ENCODE measurements at places on chromosomes 1 and 21.
A peak's percentile ranks its signal among the peaks of the same experiment; 100 is the strongest.

DNA sequence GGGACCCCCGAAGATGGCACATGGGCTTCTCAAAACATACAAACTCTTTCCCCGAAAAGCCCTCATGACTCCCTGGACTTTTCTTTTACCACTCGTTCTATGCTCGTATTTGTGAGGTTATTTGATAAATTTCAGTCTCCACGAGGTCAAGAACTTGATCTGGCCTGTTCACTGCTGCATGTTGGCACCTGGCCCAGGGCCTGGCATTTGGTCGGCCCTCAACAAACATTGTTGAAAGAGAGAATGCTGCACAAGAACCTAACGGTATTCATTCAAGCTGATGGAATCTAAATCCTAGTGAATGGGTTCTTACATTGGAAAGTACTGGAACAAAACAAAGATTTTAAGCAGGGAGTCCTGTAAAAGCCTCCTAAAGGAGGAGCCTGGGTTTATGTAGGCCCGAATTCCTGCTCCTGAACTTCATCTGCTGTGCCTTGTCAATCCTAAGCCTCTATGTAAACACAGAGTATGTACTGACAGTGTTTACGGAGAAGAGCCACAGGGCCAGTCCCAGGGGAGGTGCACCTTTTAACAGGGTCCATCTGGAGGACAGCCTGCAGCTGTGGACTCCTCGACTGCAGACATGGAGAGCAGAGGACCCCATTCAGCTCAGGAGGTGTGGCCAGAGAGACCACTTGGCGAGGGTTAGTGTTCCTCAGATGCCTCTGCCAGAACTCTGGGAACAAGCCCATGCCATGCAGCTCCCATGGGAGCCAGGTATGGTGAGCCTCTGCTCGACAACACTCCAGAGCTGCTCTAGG lies 46.9 kb downstream of the L1TD1 start:
- no peak for DNase-seq

- DNase-seq = peak; percentile 67
Observed at GRCh38 chr1:201982623-201983379, at the start of gene RNPEP. TSS of gene RNPEP (plus strand) at chr1:201982648. CDS start at chr1:201982667, 19 bp downstream.

DNA sequence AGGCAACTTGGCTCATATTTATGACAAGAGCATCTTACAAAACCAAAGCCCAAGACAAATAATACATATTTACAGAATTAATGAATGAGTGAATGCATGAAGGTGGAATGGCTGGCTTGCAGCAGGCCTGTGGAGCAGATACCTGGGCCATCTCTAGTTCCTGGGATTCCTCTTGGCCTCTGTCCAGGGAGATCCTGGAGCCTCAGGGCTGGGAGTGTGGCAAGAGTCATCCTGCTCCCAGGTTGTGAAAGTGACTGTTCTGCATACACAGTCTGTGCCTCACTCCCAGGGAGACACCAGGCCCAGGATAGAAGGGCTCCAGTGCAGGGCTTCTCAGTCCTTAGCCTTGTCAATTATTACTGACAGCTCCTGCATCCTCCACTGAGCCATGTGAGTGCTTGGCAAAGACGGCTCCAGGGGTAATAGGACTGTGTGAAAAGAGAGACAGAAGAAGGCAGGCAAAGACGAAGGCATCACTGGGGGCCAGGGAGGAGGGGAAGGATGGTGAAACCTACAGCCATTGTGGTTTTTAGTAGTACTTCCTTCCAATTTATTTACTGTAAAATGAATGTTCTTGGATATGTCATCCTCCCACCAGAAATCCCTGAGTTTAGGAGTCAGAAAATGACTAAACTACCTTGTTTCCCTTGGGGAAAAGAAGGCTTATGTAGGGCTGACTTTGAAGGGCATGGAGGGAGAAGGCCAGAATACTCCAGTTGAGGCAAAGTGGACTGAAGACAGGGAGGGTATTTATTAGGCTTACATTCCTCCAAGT lies 14.3 kb upstream of the KPRP start:
- no peak for DNase-seq

DNA sequence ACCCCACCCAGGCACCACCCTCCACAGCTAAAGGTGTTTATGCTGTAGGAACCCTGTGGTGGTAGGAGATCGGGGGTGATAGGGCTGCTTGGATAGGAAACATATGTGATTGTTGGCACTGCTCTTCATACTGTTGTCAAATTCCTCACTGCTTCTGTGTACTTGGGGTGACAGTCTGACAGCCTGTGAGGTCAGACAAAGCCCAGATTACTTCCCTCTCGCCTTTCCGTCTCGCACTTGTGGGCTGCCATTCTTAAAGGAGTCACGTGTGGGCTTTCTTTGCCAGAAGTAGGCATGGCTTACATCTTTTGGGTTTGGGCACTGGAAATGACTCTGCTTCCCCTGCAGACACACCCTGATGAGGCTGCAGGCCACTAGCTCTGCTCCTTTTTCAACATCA lies 363.8 kb downstream of the DISC1 start:
- no peak for DNase-seq

- no peak for DNase-seq
Observed at GRCh38 chr1:104807590-104807989, 1057.9 kb downstream of the AMY1C start.

DNA sequence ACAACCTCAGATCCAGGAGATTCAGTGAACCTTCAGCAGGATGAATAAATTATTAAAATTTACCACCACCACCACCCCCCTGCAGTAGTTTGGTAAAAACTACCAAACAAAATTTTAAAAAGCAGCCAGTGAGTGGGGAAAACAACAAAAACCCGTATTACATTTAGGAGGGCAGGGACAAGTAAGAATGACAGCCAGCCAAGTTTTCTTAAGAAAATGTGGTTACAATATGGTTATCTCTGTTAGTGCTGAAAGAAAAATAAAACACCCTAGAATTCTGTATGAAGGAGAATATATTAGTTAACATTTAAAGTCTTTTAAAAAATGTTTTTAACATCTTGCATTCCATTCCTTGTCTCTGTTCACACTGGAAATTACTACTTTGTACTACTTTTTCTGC lies 14.7 kb downstream of the CD46 start:
- DNase-seq = no peak

DNA sequence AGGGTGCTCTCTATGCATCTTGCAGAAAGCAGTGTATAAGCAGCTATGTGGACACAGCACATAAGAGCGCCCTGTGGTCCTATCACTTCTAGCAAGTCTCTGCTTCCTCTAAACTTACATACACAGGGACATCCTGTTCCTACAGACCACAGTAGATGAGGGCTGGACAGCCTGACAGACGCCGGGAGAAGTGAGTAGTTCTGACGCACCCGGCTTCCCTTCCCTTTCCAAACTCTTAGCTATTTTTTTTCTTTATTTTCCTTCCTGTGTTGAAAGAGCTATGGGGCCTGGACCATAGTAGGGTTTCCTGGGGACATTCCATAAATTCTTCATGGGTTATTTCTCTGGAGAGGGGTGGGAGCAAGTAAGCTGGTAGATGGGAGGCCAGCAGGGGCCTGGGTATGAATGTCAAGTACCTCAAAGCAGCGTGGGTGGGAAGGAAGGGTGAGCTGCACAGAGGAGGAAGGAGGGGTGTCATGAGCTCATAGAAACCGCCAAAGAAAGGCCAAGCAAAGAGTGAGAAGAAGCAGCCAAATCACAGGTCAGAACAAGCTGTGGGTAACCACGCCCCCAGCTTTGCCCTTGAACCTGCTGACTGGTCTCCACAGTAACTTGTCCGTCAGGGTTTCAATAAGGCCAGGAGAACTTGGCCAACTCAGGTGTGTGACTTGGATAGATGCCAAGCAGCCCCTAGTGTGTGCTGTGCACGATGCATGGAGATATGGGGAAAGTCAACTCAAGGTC lies 36.6 kb downstream of the PLXNA2 start:
- DNase-seq = no peak

DNA sequence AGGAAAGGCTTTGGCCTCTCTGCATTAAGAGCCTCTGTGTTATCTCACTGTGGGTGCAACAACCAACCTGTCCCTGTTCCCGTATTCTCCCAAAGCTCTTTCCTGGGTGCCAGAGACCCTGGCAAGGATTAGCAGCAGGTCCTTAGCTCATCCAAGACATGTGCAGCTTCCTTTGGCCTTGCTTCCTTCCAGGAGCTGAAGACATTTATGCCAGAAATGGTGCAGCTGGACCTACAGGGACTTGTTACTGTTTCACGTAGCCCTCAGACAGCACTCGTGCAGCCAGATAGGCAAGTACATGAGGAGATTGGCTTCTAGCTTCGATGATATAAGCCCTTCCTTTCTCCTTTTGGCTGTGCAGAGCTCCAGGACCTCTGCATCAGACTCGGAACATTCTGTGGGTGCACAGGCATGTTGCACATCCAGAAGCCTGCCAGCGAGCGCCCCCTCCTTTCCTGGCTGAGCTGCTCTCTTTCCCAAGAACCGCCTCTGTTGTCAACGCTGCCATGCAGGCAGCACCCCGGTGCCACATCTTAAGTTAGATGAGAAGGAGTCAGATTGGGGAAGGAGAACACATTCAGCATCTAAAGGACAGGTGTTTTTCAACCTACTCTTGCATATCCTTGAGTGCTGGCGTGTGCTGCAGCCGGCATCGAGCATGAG lies 284.5 kb upstream of the PLXNA2 start:
- DNase-seq = no peak

GRCh38 chr21:33481314-33481943 lies 1.7 kb upstream of the TMEM50B start:
- no peak for DNase-seq

DNA sequence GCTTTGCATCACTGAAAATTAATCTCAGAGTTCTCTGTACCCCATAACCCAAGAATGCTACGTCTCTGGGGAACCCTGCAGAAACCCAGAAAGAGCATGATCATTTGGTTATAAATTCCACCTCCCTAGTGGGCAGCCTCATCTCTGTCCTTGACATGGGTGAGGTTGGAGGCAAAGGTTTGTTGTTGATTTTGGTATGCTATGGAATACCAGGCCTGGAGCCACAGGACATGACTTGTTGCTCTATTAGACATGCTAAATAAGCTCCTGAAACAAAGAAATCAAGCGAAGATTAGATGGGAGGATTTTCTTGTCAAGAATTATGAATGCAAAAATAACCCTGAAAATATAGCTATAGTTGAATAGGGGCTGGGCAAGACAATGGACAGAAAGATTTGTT lies 197.4 kb upstream of the CAMK1G start:
- no peak for DNase-seq

GRCh38 chr1:211876851-211877590 lies 46.5 kb upstream of the LPGAT1 start:
- no peak for DNase-seq

- no peak for DNase-seq
Observed at GRCh38 chr1:248757784-248758195, 2.2 kb upstream of the LYPD8 start.

DNA sequence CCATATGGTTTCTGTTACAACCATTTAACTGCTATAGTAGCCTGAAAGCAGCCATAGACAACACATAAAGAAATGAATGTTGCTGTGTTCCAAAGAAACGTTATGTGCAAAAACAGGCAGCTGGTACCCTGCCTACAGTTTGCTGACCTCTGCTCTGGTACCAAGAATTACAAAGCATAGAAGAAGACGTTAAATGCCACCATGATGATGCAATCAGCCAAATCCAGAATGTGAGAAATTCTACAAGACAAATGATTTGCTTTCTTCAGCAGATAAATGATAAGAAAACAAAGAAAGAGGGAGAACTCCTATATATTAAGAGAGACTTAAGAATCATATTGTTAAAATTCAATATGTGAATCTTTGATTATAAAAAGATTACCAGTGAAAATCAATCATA lies 97.8 kb upstream of the PDE4B start:
- no peak for DNase-seq

DNA sequence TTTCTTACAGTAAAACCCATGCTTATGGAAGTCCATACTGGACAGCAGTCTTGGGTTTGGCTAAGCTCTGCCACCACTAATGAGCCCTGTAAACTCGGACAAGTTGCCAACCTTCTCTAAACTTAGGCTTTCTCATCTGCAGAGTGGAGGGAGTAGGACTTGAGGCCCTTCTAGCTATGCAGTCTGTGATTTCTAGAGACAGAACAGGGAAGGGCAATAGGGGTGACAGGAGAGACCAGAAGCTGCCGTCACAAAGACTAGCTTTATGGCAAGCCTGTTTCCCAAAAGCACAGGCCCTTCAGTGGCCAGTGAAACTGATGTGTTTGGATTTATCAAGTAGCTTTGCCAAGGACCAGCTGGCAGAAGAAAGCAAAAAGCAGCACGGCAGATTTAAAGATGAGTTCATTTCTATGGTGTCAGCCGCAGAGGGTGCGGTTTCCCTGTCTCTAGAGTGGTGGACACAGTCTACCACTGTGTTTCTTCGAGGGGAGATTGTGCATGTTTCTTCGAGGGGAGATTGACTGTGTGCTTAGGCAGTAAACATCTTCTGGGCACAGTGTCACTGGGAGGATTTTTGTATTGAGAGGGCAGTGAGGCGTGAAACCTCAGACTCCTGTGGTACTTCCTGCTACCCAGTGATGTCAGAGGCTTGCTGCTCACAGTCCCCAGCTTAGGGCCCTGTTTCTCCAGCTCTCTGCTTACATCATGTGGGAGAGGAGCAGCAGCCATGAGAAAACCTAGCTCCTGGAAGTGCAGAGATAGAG lies 119.0 kb downstream of the ROR1 start:
- peak; percentile 72 for DNase-seq

- DNase-seq = no peak
Observed at GRCh38 chr1:88421997-88422396, 262.1 kb upstream of the PKN2 start.

- DNase-seq = no peak
Observed at GRCh38 chr1:29709704-29710280, 473.5 kb downstream of the PTPRU start.

GRCh38 chr1:177897998-177898654 lies 71.7 kb downstream of the SEC16B start:
- DNase-seq = no peak

GRCh38 chr1:223712194-223712849 lies at the start of gene CAPN2:
TSS of gene CAPN2 (plus strand) at chr1:223712539. CDS start at chr1:223712641, 102 bp downstream.
- peak; percentile 79 for DNase-seq

DNA sequence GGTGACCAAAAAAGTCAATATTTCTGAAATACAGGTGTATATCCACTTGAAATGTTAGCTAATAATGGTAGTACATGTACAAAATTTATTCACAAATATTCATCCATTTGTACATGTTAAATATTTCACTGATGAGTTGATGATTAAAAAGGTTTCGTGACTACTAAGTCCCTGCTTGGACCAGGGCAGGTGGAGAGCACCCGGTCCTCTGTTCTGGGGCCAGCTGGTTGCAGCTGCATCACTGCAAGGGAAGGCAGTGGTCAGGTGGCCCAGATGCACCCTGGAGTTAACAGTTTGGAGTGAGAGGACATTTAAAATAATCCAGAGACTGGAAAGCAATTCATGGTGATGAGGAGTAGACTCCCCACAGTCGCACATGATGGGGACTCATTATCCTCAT lies 141.2 kb downstream of the ZBTB18 start:
- no peak for DNase-seq

DNA sequence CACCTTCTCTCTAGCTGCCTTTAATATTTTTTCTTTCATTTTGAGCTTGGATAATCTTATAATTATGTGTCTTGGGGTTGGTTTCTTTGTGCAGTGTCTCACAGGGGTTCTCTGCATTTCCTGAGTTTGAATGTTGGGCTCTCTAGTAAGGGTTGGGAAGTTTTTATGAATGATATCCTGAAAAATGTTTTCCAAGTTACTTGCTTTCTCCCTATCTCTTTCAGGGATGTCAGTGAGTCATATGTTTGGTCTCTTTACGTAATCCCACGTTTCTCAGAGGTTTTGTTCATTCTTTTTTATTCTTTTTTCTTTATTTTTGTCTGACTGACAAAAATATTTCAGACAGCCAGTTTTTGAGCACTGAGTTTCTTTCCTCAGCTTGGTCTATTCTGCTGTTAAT lies 55.4 kb upstream of the CCDC190 start:
- no peak for DNase-seq

Data from midbrain (tissue), 1 donor.